Stimulated activated CD8-positive, alpha-beta memory T cell treated with anti-CD3 and anti-CD28 coated beads, Interleukin-15, amount 100 ng/mL, for 48 hours (primary cell): ENCODE measurements at places on chromosomes 7 and 10.

DNA sequence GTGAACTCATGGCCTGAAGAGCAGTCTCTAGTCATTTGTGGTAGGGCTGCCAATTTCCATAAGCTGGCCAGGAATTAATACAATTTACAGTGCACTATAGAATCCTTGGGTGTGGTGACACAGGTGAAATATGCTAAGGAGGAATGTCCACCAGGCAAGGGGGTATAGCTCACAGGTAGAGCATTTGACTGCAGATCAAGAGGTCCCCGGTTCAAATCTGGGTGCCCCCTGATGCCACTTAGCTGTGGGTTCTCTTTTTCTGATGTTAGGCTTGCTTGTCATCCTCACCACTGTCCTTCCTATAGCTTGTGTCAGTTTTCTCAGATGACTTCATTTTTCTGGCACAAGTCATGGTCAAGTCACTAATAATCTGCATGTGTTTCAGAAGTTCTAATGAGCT, 108.7 kb downstream of the ZNF467 start:
- DNase-seq = no peak

DNA sequence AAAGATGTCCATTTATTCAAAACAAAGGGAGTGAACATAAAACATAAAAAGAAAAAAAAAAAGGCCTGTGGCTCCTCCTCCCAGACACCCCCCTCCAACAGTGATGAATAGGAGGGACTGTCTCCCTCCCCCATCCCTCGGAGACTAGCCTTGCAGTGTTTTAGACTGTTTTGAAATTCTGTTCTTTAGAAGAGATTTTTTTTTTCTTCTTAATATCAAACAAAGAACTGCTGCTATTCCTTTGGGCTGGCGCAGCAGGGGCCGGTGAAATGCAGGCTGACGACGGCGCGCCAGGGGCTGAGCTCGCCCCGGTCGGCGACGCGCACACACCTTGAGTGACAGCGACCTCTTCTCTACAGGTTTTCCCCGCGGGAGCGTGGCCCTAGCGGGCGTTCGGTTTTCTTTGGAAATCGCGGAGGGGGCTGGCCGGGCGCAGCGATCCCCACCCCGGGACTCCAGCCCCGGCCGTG, at the start of gene LANCL2:
LANCL2 (plus strand) TSS at position 133 of the 470 bp plus-strand sequence. CDS start 689 bp downstream, outside the sequence.
- DNase-seq = no peak

DNA sequence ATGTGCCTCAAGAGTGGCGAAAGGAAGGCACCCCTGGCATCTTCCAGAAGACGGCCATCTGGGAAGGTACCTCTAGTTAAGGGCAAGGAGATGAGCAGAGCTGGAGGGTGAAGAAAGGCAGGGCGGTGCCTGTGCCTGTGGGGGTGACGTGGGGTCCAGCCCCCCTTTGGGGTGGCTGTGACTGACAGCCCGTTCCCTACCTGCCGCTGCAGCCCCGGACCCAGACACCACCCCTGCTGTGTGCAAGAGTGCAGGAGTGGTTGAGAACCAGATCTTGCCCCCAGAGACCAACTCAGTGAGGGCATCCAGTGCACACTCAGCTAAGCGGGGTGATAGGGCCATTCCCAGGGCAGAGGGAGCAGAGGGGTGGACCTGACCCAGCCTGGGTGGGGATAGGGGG, 4.3 kb upstream of the MUC17 start:
- DNase-seq = no peak

DNA sequence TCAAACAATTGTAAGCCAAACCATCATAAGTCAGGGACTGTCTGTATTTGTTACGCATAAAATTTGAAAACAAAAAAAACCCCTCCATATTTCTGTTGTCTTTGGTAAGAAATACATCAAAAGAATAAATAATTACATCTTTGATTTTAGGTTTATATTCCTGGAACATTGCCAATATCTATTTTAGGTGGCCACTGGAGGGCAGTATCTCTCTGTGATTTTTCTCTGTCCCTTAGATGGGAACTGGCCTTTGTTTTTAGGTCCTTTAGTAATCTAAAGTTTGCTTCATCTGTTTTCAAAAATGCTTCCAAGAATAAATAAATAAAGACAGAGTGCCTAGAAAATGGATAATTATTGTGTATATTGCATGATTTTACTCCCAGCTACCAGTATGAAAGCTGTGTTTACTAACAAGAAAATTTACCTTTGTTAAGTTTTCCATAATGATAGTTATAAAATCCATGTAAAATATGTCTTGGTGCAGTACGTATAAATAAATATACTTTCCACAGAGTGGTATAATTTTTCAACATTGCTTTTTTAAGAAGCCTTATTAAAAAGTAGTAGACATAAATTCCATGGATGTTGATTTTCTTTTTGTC, 64.2 kb downstream of the PHYHIPL start:
- no peak for DNase-seq

- DNase-seq = no peak
These were observed 256.5 kb downstream of the FRMD4A start for GRCh38 chr10:14074062-14074884.

DNA sequence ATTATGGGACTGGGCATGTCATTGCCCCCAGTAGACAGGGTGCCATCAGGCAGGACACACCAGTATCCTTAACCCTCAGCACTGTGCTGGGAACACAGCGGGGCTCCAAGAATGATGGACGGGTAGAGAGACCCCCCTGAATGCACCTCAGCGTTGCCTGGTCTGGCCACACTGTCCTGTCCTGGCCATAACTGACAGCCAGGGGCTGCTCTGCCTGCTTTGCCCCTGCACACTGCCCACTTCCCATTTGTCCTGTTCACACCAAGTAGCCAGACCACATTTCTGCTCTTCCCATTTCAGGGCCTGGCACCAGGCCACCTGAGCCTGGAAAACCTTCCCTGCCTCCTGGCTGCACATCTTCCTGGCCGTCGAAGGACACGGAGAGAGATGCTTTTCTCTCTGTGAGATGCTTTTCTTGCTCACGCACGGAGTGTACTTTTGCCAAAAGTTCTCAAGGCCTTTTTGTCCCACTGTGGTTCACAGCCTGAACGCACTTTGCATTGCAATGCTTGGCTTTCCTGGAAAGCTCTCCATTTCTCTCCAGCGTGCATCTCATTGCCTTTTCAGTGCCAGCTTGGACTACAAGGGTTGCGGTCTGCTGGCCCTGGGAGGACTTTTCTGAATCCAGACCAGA, 131.0 kb upstream of the EEPD1 start:
- no peak for DNase-seq

DNA sequence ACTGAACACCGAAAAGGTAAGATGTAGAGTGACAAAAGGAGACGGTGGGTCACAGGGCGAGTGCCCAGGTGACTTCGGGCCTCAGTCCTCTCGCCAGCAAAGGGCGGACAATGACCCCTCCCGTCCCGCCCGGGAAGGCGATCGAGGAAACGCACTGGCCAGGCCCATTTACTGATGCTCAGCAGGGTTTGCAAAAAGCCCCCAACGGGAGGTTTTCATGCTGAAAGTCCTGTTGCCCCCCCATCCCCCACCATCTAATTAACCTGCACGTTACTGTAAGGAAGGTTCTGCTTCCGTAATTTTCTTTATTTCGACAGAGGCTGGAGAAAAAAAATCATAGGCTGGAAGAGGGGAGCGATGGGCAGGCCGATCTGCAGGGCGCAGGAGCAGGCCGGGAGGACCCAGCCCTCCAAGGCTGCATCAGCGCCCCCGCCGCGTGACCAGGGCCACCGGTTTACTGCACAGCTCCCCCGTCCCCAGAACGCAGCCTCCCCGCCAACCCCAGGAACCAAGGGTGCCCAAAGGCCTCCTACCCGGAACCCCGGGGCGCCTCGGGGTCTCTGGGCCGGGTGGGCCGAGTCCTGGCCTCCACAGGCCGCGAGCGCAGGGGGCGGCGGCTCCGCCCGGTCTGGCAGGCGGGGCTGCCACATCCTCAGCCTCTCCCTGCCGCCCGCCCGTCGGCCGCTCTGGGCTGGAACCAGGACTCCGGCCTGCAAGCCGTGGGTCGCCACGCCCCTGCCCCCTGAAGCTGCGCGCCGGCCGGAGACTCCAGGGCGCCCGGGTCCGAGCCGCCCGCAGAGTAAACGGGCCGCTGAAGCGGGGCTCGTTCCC, 613 bp downstream of the OAT start:
- peak; percentile 19 for DNase-seq

DNA sequence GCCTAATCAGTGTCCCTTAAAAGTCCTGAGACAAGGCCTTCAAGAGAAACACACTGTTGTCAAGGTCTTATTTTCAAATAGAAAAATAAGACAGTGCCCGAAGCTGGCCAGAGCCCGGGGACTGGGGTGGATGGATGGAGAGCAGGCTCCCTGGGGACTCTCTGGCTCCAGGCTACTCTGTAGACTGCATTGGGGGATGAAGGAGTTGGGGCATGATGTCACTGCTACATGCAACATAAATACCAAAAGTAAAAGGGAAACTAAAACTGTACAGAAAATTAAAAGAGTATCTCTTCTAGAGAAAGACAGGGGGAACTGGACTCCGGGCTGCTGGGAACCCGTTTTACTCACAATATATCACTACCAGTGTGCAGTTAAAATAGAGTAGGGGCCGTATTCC, 629.8 kb downstream of the KCNMA1 start:
- no peak for DNase-seq

GRCh38 chr7:45068236-45069023, 20.3 kb downstream of the NACAD start:
- no peak for DNase-seq

- no peak for DNase-seq
These were observed 47.9 kb downstream of the FHIP2A start for GRCh38 chr10:114869520-114869892.

GRCh38 chr7:108592646-108593201, 23.1 kb downstream of the DNAJB9 start:
- DNase-seq = no peak

DNA sequence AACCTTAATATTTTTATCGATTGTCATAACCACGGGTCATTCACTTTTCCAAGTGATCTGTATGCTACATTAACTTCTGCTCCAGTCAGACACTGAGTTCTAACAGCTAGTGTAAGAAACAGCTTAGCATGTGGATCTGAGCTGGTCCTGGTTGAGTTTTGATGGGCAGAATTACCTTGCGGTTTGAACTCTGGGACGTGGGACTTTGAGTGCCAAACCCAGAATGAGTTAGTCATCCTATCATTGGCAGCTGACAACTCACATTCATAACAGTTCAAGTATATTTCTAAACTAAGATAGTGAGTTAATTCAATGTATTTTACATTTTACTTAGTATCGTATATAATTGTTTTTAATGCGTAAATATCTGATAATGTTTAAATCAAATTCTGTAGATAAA, 43.2 kb downstream of the C7orf33 start:
- DNase-seq = no peak

DNA sequence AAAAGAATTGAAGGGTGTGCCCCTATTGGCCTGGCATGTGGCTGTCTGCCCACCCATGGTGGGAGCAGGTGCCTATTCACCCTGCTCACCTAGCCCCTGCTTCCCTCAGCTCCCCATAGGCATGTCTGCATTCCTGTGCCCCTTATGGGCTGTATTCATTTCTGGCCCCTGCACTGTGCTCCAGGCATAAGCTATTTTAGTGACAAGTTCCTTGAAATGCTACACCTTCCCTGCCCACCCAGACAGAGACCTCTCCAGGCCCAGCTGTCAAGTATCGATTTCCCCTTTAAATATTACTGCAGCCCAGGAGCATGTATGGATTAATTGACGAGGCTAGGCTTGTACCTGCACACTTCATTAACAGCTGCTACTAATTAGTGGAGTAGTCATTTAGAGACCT, 235.4 kb downstream of the RPS24 start:
- no peak for DNase-seq

DNA sequence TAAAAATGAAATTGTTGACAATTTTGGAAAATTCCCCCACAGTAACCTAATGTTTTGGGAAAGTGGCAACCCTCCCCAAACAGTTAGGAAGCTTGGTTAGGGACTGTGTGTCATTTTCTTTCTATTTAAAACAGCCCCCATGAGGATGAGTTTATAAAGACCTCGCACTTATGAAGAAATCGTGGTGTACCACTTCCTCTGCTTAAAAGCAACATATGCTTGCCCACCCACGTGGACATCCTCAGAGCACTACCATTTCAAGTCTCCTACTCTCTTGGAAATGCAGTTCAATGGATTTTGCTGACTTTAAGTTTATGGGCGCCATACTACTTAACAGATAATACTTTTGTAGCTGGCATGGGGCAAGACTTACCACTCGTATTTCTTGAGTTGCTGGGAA, 223.8 kb downstream of the DYNC1I1 start:
- DNase-seq = no peak

DNA sequence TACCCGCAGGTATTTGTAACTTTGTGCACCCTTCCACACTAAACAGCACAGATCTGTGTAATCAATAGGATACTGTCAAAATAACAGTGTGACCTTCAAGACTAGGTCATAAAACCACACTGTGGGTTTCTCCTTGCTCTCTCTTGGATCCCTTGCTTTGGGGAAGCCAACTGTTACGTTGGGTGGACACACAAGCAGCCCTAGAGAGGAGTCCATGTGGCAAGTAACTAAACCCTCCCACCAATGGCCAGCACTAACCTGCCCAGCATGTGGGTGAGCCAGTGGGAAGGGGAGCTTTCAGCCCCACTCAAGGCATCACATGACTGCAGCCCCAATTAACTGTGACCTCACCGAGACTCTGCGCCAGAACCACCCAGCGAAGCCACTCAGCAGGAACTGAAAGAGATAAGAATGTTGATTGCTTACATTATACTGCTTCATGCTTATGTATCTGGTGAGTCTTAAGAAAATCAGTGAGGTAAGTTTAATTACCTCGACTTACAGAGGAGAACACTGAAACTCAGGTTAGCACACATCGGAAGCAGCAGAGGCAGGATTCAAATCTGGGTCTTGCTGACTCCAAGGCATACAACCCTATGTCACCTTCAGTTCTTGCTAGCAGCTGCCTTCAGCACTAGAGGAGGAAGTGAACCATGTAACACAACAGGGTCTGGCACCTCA, 9.4 kb upstream of the ZC3HAV1 start:
- no peak for DNase-seq

- no peak for DNase-seq
These were observed 72.1 kb downstream of the GNAI1 start for GRCh38 chr7:80206763-80207162.

DNA sequence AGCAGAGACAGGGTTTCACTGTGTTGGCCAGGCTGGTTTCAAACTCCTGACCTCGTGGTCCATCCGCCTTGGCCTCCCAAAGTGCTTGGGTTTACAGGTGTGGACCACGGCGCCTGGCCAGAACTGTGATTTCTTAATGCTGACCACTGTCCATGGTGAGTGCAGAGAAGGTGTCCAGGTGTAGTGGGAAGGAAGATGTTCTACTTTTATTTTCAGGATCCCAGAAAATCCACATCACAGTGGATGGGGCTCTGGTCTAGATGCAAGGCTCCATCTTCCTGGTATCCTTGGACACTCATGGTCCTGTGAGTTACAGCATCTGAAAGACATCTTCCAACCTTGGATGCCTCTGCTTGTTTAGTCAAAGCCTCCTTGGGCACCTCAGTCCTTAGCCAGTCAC, 92.7 kb downstream of the CCDC3 start:
- no peak for DNase-seq

GRCh38 chr7:137110091-137110509, 233.4 kb downstream of the PTN start:
- DNase-seq = no peak

- no peak for DNase-seq
These were observed 101.2 kb downstream of the BAMBI start for GRCh38 chr10:28778524-28778923.
